ENCODE measurements at places on chromosomes 5 and 9.

- DNase-seq, result no peak
Measured at GRCh38 chr9:114607671-114608524, 3.2 kb upstream of the TMEM268 start.

GRCh38 chr5:102772273-102772672 is 17.2 kb downstream of the PAM start:
- no peak for DNase-seq

DNA sequence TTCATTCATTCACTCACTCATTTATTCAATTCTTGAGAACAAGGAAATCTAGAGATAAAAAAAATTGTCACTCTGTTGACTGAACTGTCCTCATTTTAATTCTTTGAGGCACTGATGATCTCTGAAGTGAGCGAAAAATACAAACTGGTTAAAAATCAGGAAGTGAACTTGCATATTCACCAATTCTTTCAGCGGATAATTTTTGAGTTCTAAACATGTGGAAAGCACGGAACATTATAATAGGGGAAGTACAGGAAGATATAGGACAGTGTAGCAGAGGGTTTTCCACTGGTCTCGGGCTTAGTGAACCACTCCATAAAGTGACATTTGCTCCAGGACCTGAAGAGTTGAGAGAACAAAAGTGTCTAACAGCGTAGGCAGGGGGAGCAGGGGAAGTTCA is 169.5 kb downstream of the TLR4 start:
- DNase-seq, result no peak

GRCh38 chr5:132465059-132465707 is 25.4 kb downstream of the IRF1 start:
- no peak for DNase-seq

DNA sequence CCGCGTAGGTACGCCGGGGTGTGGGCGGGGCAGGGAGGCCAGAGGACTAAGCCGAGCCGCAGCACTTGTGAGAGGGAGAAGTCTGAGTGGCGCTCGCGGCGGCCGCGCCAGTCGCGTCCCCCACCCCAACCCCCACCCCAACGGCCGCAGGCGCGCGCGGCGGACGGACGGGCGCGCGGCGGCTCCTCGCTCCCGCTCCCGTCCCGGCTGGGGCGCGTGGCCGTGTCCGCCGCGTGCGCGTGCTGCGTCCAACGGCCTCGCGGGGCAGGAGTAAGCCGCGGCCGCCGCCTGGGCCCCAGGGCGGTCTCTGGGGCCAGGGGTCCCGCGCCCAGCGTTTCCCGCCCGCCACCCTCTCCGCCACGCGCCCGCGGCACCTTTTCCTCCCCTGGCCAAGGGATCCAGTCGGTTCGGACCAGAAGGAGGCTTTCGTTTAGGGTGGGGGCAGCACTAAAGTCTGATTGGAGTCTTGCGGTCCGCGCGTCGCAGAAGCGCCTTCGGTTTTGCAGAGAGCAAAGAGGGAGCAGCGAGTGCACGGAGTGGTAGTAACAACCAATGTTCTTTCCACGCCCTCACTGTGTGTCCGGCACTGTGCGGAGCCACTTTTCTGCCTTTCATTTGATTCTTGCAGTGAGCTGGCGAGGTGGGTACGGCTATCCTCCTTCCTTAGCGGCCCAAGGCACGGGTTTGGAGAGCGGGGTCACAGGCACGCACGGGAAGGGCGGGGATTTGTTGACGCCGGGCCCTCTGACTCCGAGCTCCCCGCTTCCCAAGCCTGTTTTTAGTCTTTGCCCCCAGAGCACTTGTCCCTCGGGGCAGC is 483 bp downstream of the G3BP1 start:
- no peak for DNase-seq

DNA sequence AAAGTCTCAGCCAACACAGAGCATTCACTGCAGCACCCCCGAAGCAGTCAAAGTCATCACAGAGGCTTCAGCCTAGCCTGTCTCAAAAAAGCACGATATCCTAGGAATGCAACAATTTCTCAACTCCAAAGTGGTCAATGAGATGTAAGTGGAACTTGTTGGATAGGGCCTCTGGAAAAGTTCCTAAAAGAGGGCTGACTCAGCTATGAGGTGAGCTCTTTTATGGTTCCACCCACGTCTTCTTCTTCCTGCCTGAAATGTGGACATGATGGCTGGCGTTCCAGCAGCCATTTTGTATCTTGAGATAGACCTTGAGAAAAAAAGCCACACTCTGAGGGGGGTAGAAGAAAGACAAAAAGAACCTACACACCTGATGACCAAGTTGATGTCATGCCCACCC is 32.5 kb upstream of the TRIO start:
- no peak for DNase-seq

GRCh38 chr9:103991698-103992097 is 102.4 kb upstream of the SMC2 start:
- DNase-seq, result no peak

DNA sequence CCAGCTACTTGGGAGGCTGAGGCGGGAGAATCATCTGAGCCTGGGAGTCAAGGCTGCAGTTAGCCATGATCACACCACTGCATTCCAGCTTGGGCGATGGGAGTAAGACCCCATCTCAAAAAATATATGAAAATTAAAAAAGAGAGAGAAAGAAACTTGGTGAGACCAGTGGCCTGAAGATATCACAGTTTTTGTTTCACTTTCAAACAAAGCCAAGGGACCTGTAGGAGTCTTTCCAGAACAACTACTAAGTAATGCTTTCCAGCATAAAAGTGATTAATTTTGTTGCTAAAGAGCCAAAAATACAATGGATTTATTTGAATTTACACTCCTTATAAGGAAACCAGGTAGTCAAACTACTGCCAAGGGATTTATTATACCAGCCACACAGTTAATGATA is 23.5 kb downstream of the GKAP1 start:
- DNase-seq, result no peak

DNA sequence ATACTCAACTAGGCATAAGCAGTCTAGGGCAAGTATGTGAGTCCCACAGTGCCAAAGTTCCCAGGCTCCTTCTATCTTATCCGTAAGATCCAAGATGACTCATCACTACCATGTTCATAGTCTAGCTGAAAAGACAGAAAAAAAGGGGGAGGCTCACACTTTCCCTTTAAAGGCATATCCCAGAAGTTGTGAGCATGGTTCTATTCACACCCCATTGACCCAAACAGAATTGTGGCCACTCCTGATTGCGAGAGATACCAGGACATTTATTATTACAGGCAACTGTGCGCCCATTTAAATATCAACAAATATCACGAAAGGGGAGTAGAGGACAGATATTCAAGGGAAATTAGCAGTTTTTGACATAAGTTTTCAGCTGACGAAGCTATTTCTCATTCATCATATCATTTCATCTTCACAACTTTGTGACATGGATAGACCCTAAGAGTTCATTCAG is 8.1 kb upstream of the PFDN1 start:
- no peak for DNase-seq

DNA sequence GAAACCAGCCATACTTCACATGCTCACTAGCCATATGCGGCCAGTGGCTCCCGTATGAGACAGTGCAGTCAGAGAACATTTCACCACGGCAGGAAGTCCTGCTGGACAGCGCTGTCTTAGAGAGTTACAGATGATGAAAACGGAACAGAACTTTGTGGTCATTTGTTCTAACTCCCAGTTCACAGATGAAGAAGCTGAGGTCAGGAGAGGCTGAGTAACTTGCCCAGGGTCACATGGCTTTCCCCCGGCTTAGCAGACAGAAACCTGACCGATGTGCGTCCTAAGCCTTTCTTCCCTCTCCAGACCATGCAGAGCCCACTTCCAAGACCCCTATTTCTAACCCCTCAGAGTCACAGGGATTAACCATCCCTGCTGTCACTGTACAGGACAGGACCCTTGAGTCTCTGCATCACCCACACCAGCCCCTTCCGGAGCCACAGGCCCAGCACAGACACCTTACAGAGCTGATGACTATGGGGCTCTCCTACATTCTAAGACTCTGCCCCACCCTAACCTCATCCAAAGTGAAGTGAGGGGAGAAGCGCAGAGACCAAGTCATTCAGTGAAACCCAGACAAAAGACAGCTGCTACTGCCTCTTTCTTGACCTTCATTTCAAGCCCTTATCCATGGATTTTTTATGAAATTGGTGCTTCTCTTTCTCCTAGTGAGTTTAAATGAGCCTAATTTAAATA is 86.9 kb downstream of the PTPN3 start:
- no peak for DNase-seq

DNA sequence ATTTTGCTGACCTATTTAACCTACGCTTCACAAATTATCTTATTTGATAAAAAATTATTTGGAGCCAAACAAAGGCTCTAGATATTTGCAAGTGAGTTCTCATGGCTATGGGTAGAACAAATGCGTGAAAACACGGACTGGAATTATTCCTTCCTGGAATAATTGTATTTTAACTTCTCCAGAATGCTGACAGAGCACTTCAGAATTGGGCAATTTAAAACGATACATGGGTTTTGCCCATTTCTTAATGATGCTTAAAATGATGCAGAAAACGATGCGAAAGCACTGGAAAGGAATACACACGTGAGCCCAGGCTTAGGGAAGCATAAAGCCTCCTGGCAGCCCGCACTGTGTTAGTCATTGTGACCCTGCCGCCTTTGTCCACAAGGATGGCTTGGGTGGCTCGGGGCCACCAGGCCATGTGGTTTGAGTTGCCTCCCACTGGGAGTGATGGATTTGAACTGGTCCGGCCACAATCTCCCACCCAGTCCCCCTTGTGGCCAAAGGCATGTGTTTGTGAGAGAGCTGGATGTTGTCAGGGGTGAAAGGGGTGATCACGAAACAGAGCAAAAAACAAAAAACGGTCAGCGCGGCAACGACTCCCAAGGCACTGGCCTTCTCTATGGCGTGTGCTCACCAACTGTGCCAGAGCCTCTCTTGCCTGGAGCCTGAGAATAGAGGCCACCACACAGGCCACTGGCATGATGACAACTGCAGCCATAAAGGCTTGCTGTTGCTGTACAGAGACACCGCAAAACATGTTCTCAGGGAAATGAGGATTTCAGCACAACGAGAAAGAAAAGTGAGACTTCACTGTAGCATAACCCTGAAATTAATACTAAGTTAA is 234.2 kb upstream of the ADAMTS16 start:
- DNase-seq, result no peak

- DNase-seq, result no peak
Measured at GRCh38 chr5:132224716-132225115, 2.9 kb downstream of the P4HA2 start.

- DNase-seq, result no peak
Measured at GRCh38 chr5:154972476-154973080, 31.7 kb downstream of the MRPL22 start.

Measured in stimulated activated CD8-positive, alpha-beta memory T cell treated with anti-CD3 and anti-CD28 coated beads, Interleukin-7, amount 100 ng/mL, for 1 hour (primary cell).